ENCODE measurements at places on chromosomes 7 and 10.

- no peak for DNase-seq
These were observed 90.4 kb upstream of the FAM171A1 start for GRCh38 chr10:15461353-15462108.

DNA sequence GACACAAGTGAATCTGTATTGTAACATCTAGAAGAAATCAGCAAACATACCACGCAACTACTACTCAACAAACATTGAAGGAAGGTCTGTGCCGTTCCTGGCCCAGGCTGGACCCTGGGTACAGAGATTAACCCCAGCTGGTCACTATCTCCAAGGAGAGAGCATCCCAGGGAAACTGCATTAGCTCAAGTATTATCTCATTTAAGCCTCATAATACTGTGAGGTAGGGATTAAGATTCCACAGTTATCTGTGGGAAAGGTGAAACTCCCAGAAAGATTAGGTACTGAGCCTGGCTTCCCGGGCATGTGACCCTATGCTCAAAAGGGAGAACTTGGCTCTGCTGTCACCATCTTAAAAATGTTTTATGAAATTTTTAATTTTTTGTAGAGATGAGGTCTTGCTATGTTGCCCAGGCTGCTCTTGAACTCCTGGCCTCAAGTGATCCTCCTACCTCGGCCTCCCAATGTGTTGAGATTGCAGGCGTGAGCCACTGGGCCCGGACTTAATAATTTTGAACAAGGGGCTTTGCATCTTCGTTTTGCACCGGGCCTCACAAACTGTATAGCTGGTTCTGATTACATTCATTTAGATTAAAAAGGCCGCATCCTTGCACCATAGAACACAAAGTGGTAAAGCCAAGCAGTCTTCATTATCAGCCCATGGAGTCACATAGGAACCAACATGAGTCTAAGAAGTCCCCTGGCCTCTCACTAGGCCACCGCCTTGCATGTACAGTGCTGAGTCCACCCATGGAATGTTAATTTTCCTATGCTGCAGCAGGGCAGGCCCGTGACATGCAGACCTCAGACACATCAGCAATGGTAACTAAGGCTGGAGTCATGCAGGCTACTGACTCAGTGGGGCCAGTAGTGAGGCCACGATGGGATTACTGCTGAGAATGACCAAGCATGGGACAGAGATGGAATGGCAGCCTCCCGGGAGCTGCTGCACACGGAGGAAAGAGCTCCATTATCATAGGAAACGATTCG lies 5.5 kb upstream of the CTBP2 start:
- no peak for DNase-seq

DNA sequence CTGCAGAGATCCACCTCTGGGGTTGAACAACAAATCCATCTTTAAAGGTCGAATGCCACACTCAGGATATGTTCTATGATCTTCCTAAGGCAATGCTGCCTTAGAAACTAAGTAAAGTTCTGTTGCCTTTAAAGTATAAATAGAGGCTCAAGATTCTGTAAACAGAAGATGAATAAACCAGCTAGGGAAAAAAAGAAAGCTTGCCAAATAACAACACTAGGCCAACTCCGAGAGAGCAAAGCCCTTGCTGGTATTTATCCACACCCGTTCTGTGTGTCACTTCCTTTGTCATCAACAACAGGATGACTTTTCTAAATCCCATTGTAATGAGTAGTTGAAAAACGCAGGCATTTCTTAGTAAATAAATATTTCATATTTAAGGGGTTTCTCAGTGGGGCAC lies 330.0 kb upstream of the GLI3 start:
- DNase-seq = no peak

DNA sequence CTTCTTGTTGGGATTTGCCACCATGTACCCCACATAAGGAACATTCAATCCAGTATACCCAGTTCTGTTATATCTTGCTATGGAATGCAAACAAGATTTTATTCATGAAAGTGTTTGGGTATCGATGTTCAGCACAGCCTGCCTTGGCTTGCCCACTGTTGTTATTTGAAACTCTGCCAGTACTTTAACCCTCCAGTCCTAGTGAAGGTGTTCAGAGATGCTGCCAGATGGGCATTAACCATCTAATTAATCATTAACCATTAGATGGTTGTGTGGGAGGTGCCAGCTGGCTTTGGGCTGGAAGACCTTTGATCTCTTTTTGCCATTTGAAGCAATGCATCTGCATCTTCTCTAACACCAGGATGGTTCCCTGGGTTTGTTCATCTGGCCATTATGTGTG lies 363.0 kb downstream of the SH2D4B start:
- no peak for DNase-seq

- DNase-seq = no peak
These were observed 31.2 kb downstream of the PALD1 start for GRCh38 chr10:70509757-70510147.

DNA sequence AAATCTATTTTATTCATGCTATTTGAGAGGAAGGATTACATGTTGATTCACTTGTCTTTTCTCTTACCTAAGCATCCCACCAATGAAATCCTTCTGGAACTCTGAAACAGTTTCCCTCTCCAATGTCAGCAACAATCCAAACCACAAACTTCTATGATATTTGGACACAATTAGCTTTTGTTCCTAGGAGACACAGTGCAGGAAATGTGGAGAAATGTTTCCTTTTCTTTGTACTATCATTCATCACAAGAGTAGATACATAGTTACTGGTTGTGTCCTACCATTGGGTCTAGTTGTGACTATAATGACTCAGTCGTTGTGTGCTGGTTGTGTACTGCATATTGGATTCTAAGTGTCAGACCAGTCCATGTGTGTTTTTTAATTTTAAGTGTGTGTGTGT lies 156.8 kb upstream of the MAGI2 start:
- no peak for DNase-seq

- DNase-seq = no peak
These were observed 137.7 kb upstream of the PFKP start for GRCh38 chr10:2929480-2930258.
